CD4-positive, alpha-beta T cell treated with Interleukin-21 for 1 hour (primary cell): ENCODE measurements at places on chromosomes 11 and 22.

DNA sequence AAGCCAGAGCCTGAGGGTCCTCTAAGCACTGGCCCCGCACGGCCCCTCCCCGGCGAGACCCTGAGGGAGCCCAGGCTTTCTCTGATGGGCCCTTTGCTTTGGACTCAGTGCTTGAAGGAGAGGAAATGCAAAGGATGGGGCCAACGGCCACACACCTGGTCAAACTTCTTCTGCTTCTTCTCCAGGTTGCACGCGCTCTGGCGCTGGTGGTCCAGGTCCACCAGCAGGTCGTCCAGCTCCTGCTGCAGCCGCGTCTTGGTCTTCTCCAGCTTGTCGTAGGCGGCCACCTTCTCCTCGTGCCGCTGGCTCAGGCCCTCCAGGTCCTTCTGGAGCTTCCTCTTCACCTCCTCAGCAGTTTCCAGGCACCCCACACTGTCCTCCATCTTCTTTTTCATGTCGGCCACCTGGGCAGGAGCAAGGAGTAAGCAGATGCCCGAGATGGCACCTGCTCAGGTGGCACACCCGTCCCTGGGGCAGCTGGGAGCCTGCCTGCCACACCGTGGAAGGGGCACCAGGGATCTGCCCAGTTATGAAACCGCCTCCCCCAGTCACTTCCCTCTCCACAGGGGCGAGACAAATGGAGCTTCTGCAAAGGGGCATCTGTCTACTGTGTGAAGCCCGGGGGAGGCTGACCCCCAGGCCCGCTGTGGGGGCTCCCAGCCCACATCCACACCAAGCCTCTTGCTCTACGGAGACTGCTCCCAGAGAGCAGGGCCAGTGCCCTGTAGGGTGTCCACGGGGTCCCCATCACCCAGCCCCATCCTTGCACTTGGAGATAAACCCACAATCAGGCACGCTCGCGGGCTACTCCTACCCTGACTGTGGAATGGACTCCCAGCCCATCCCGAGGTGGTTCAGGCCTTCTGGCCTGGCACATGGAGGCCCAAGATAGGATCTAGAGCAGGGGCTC is 39.2 kb downstream of the APOL1 start:
- no peak for DNase-seq

DNA sequence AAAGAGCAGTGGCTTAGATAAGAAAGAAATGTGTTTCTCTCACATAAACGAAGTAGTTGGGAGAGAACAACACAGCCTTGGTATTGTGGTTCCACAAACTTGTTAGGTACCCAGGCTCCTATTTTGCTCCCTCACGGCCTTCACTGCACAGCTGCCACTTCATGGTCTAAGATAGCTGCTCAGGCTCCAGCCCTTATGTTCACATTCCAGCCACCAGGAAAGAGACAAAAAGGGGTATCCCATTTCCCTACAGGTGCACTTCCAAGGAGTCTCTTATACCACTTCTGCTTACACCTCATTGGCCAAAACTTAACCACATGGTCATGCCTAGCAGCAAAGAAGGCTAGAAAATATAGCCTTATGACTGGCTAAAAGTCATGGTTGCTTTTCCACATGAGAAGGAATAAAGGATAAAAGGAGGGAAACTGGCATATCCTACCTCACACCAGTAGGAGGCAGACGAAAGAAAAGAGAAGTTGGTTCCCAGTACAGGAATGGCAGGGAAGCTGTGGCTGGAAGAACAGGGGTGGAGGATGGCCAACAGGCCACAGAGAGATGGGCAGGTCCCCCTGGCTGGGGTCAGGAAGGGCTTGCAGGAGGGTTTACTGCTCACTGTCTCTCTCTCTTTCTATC is 5.4 kb upstream of the HDHD5 start:
- DNase-seq = no peak

DNA sequence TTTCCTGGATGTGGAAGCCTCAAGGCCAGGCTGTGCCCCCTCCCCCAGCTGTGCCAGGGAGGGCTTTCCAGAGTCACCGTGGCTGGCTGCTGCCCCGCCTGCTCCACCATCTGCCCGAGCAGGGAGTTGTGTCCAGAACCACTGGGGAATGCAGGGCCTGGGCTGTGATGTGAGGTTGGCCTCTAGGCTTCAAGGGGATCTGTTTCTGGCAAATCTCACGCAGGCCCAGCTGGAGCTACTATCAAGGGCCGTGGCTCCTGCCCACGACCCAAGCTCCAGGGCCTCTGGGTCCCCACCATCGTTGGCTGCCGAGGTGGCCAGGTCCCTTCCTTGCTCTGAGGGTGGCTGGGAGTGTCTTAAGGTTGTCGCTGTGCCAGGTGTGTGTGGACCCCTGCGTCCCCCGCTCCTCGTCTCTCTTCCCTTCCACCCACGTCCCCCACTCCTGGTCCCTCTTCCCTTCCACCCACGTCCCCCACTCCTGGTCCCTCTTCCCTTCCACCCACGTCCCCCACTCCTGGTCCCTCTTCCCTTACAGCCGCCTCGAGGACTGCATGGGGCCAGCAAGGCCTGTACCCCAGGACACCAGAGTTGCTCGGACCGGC is 6.1 kb downstream of the BRSK2 start:
- no peak for DNase-seq

GRCh38 chr11:121741761-121742361 is 289.1 kb upstream of the SORL1-AS1 start:
- no peak for DNase-seq

DNA sequence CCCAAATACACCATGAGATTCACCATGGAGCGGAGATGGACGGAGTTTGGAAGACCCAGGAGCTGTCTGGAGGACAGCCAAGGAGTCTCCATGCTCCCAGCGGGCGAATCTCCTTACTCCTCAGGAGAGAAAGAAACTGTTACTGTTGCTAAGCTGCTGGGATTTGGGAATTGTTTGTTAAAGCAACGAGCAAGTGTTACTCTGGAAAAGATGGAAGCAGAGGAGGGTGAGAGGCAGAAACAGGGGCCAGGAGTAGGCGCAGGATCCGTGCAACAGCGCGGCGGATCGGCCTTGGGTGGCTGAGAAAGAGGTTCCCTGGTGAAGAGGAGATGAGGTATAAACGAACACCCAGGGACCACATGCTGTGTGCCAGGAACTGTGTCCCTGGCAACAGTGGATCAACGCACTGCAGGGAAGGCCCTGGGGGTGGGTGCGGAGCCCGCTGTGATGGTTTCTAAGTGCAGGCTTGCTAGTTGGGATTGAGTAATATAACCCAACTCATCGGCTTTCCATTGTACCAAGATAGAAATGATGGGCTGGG is 1436.4 kb downstream of the BRD1 start:
- DNase-seq = no peak

DNA sequence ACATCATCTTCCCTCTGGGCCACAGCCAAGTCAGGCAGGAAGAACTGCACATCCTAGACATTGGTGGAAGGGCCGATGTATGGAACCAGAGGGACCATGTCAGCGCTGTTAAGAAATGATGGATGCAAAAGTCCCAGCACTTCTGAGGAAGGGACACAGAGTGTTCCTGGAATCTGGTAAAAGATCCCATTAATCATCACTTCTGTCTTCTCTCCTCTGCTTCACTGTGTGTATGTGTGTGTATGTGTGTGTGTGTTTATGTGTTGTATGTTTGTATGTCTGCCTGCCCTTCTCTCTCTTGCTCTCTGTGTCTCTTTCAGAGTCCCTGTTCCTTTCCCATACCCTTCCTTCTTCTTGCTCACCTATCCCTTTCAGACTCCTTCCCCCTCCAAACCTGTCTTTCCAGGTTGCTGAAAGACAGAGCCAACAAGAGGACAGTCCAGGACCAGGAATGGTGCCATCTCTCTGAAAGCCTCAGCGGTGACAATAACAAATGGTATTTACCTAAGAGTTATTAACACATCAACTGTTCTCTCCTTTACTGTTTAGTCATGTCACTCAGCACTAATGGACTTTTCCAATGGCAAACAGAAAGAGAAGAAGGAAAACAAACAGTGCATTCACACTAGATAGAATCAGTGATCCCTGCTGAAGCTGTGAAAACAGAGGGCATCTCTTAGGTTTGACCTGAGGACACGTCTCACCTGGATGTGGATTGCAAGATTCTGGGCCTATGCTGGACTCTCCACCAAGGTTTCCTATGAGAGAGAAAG is 47.1 kb downstream of the EHF start:
- DNase-seq = no peak

- DNase-seq = no peak
These were observed 48.3 kb downstream of the RRAS2 start for GRCh38 chr11:14310679-14311078.

DNA sequence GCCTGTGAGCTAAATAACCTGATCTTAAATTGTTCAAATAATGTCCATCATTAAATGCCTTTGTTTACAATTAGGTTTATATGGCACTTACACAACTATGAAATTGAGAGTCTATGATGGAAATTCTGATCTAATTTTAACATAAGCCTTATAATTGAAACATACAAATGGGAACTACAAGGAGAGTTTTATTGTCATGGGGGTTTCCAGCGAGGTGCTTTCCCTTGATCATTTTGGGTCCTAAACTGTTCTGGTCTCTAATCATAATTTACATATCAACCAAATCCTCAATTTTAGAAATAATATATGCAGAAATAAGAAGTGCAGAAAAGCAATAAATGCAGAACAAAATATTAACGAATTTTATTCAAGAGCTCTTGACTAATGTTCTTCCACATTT is 44.9 kb downstream of the RRAS2 start:
- no peak for DNase-seq

DNA sequence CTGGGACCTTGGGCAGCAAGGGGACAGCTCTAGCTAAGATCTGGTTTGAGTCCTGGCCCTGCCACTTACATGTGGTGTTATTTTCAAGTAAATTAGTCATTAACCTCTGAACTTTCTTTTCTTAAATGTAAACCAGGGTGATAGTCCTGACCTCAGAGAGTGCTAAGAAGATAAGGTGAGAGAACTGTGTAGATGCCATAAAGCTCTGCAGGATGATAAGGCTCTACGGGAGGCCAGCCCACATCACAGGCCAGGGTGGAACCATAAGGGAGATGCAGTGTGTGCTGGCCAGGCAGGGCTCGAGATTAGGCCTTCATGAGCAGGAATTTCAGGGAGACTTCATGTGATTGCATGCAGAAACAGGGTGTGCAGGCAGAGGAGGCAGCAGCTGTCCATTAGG is 24.2 kb downstream of the NECTIN1 start:
- no peak for DNase-seq

GRCh38 chr11:95291946-95292345 is 60.9 kb upstream of the SESN3 start:
- no peak for DNase-seq

GRCh38 chr11:102473543-102473942 is 21.0 kb upstream of the TMEM123 start:
- no peak for DNase-seq

DNA sequence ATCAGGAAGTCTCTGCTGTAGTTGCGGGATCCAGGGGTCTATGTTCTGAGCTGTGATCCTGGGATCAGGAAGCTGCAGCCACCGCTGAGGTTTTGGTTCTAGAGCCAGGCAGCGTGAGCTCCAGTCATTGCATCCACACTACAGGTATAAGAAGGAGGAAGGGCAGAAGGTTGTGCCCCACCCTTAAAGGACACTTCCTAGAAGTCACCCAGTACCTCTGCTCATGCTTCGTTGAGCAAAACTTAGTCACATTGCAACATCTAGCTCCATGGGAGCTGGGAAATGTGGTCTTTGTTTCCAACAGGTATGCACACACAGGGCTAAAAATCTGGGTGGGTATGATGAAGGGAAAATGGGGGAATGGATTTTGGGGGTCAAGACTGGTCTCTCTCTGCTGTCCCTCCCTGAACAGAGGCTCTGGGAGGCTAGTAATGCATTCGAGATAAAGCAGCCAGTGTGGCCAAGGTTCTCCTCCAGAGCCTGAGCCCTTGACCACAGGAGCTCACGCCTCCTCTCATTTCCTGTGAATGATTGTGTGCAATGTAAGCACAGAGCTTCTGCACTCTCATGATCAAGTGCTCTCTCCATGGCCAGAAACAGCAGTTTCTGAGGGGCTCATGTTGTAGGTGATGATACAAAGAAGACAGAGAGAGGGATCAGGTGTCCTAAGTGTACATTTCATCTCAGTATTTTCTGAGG is 86.8 kb upstream of the OR4B1 start:
- no peak for DNase-seq

DNA sequence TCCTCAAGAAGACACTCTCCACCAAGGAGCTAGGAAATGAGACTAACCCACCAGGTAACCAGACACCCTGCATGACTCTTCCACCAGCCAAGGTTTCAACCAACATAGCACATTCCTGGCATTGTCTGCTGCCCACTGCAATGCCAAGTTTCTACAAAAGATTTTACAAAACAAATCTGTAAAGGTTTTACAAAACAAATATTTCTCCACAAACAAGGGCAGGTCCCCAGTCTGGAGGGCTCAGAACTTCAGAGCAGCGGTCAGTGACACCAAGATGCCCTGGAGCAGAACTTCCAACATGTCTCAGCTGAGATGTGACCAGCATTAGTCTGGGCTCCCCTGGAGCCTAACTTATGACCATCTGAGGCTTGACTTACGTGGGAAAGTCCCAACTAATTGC is 14.0 kb downstream of the GALNT18 start:
- DNase-seq = no peak

DNA sequence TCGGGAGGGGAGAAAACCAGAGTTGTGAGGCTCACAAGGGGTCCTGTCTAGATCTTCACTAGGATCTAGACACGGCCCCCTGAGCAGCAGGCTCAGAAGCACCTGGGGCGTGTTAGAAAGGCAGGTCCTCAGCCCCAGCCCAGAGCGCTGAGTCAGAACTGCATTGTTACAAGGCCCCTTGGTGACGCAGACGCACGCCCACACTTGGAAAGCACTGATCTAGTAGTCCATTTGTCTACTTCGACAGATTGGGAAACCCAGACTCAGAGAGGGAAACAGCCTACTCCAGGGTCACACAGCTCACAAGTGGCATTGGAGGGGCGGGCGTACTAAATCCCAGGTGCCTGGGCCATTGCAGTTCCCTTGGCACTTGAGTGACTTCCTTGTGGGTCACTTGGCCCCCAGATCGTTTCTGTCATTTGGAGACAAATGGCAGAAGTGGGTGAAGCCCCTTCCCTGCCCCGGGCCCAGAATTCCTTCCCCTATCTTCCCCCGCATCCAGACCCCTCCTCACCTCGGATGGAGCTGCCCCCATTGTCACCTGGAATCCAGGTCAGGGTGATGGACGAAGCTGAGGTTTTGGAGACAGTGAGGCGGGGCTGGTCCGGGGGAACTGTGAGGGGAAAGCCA is 110.8 kb downstream of the CEP164 start:
- no peak for DNase-seq

DNA sequence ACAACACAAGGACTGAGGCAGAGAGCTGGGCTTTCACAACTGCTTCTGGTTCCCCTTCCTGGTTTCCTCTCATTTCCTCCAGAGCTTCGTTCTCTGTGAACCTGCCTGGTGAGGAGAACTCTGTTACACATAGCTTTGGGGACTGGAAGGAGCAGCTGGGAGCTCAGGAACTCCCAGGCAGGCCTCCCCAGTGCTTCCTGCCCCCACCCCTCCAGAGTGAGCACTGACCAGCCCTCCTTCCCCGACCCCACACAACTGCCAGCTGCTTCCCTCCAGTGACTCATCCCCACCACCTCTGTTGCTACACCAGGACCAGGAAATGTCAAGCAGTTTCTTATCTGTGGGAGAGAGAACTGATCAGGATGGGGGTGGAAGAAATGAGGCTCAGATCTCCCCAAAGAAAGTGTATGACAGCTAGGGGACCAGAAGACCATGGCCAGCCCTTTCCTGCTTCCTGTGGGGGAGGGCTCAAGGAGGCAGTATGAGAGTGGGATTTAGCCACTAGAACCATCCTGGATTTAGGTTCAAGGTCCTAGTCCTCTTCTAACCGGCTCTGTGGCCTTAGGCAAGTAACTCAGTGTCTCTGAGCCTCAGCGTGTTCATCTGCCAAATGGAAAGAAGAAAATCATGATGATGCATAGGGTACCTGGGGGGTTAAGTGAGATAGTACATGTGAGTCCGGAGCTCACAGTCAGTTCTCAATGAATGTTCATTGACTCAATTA is 4.5 kb upstream of the TP53I11 start:
- DNase-seq = no peak

- no peak for DNase-seq
These were observed 71.1 kb downstream of the RPUSD4 start for GRCh38 chr11:126140201-126140925.
